ENCODE measurements at places on chromosomes 6 and 20.
A peak's percentile ranks its signal among the peaks of the same experiment; 100 is the strongest.

GRCh38 chr6:126204598-126204997, 135.3 kb upstream of the CENPW start:
- DNase-seq: no peak

DNA sequence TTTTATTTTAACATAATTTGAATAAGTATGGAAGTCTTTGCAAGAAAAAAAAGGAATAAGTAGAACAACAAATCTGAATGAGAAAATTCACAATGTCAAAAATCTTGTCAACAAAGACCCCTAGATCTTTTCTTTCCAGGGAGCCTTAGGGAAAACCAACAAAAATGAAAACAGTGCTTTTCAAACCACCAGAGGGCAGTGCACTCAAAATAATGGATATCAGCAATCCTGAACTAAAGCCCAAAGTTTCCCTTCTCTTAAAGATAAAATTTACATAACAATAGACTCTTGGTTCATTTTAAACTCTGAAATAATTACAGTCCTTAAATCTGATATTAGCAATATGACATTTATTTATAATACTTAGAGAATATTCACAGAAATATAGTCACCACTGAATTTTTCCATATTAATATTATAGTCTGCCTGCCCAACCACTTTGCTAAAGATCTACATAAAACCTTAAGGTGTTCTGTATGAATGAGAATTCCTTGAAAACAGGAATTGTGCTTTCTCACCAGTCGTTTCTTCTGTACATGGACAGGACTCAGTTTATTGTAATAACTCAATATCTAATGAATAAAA, 105.3 kb upstream of the BMP5 start:
- no peak for DNase-seq

- DNase-seq: no peak
These were observed 100.8 kb upstream of the GPR6 start for GRCh38 chr6:109877028-109878004.

- DNase-seq: no peak
These were observed 10.9 kb upstream of the CGA start for GRCh38 chr6:87105823-87106222.

- DNase-seq: no peak
These were observed 1211.1 kb upstream of the GJE1 start for GRCh38 chr6:140921366-140922226.

DNA sequence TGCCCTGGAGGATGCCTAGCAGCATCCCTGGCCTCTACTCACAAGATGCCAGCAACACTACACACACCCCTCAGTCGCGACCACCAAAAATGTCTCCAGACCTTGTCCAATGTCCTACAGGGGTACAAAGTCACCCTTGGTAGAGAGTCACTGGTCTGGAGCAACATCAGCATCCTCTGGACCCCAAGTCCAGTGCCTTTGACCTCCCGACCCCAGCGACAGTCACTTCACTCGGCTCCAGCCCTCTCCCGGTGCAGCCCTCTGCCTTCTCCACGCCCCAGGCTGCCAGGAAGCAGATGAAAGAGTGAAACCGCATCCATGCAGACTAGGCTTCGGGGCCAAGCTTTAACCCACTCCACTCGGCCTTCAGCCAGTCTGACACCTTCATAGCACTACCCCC, 92.0 kb upstream of the SRSF6 start:
- DNase-seq: no peak

DNA sequence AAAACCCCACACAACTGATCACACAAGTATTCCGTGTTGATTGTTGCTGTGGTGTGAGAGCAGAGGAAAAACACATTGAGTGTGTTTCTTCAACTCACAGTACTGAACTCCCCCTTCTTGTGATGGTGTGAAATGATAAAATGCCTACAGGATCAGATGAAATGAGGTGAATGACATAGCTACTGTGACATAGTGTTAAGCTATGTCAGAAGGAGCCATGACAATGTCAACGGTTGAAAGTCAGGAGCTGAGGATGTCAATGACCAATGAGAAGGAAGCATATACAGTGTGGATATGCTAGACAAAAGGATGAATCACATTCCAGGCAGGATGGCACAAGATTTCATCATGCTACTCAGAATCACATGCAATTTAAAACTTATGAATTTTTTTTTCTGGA, 38.8 kb downstream of the WASF1 start:
- no peak for DNase-seq

DNA sequence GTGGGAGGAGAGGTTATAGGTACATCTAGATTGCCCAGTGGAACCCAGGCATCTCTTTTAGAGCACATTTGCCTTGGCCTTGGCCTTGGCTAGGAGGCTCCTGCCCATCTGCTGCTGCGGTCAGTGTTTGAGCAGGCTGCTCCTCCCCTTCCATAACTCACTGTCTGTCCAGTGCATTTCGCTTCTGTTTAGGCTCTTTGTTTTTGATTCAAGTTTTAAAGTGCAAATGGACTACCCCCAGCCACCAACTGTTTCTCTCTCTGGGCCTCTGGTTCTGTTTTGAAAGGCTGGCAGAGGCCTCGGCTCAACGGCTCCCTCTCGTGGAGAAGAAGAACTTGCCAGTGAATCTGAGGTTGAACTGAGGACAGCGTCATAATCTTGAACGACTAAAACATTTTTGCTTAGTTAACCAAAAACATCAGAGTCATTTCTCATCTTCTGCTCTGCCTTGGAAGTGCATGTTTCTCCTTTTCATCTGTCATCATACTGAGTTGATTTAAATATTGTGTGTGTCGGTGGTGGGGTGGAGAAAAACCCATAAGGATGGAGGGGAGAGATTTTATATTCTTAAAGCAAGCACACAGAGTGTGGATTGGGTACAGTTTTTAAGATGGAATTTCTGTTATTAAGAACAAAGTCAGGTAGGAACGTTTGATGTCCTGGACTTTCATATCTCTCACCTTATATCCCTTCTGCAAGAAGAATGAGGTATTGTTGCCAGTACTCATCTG, 171.4 kb downstream of the DTNBP1 start:
- DNase-seq: peak; percentile 89

GRCh38 chr6:42331019-42331418, 113.4 kb upstream of the MRPS10 start:
- DNase-seq: no peak

- no peak for DNase-seq
These were observed 48.0 kb upstream of the BHLHE23 start for GRCh38 chr20:63054681-63055240.

DNA sequence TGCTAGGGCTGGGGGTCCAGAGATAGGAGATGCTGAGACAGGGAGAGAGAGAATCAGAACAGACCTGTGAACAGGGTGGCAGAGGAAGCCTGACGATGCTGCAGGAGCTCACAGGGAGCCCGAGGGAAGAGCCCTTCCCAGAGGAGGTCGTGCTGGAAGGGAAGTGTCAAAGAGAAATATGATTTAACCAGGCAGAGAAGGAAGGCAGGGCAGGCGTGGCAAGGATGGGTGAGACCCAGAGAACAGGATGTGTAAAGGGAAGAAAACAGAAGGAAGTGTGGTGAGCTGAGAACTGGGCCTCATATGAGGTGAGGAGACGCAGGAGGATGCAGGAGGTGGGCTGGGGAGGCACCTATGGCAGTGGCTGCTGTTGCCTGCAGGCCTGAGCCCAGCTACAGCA, 105.6 kb downstream of the ZDHHC14 start:
- no peak for DNase-seq

GRCh38 chr20:56755201-56755600, 126.1 kb downstream of the TFAP2C start:
- no peak for DNase-seq

GRCh38 chr6:13156381-13156780, 172.0 kb downstream of the TBC1D7 start:
- no peak for DNase-seq

- no peak for DNase-seq
These were observed 11.5 kb upstream of the DEFB113 start for GRCh38 chr6:49980898-49981297.

- DNase-seq: no peak
These were observed 20.2 kb upstream of the ARFGEF2 start for GRCh38 chr20:48901326-48901725.

DNA sequence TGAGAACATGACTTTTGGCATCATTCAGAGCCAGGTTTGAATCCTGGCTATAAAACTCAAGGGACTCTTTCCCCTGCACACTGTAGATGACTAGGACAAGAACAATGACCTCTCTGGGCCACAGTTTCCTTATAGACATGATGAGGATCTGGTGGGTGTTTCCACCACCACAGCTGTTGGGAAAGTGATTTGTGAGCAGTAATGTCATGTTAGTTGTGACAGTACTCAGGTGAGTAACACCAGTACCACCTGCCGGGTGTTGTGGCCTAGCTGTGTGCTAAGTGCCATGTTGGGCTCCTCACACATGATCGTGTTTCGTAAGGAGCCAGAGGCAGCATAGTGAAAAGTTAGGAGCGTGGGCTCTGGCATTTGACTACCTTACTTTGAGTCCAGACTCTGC, 24.1 kb downstream of the HM13 start:
- DNase-seq: no peak

DNA sequence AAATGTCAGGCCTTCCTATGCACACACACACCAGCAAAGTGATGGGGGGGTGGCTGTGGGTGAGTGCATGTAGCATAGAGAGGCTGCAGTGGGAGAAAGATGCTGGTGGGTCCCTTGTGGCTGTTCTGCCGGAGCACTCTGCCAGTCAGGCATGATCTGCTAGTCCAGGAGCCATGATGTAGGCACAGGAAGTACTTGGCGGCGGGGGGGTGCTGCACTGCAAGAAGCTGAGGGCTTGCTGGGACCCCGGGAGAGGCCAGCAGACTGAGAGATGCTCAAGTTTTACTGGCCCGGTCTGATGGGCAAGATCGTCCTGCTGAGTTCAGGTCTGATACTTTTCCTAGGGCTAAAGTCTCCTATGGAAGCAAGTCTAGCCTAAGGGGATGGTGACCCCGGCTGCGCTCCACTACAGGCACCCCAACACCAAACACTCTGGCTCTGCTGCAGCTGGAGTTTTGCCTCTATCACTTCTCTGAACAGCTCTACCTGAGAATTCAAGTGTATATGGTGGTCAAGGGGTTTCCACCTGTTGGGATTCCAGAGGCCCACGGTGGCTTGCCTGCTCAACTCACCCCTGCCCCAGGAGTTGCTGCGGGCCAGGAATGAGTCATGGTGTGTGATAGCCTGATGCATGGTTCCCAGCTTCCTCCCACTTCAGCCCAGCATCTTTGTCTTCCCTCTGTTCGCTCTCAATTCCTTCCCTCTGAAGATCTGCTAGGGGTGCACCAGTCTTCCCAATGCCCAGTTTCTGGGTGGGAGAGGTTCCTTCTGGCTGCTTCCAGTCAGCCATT, 971.8 kb upstream of the ADGRB3 start:
- no peak for DNase-seq

GRCh38 chr6:119627908-119628669, 278.5 kb upstream of the MAN1A1 start:
- no peak for DNase-seq

DNA sequence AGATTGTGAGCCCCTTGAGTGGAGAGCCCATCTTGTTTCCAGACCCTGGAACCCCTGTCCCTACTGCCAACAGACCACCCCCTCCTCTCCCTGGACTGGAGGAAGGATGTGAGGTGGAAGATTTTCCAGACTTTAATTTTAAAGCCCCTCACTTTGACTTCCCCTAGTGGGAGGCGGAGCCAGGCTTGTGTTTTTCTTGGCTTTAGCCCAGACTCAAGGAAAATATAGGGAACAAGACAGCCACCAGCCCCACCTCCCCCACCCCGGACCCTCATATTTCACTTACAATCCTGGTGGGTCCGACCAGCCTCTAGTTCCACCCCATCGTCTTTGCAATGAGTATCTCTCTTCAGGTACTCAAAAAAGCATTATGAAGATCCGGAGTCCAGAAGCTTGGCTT, 40.8 kb downstream of the NCR2 start:
- DNase-seq: no peak

- DNase-seq: no peak
These were observed 76.0 kb upstream of the TOX2 start for GRCh38 chr20:43838703-43839060.

DNA sequence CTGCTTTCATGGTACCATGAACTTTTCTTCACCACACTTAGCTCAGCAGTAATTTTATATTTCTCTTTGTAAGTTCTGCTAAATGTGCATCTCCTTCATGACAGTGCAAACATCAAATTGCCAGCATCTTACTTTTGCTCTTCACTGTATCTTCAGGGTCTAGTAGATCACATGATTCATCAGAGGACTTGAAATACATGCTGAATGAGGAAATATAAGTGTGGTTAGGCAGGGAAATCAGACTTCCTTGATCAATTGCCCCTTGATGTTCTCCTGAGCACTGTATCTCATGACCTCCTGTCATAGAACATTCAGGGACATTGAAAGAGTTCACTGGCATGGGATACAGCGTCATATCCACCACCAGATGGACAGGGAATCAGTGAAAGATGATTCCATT, 25.3 kb upstream of the POLR1H start:
- DNase-seq: no peak

DNA sequence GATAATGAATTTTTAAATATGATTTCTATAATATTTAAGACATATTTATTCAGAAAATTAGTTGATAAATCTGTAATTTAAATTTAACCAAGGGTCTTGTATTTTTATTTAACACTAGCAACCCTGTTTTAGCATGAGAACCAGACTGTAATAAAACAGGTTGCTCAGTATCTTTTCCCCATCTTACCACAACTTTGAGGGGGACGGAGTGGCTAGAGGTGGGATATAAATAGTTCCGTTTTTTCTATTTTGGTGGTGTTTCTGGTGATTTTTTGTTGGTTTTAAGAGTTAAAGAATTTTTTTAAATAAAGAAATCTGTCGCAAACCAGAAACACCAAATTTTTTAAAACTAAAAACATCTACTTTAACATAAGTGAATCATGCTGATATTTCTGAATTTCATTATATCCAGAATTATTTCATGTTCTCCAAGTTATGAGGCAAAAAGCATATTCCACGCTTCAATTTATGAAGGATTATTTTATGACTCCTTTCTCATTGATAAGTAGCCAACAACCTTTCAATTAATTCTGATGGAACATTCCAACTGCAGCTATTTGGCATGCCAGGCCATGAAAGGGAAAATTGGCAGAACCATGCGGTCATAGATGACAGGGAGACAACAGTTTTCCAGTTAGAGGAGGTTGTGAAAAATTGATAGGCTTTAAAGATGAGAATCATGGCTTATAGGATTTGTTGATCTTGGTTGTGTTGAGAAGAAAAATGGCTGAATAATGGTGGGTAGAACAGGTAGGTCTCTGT, 151.9 kb upstream of the CARMIL1 start:
- no peak for DNase-seq

- peak; percentile 16 for DNase-seq
These were observed 29.1 kb upstream of the LMBRD1 start for GRCh38 chr6:69825904-69826303.

DNA sequence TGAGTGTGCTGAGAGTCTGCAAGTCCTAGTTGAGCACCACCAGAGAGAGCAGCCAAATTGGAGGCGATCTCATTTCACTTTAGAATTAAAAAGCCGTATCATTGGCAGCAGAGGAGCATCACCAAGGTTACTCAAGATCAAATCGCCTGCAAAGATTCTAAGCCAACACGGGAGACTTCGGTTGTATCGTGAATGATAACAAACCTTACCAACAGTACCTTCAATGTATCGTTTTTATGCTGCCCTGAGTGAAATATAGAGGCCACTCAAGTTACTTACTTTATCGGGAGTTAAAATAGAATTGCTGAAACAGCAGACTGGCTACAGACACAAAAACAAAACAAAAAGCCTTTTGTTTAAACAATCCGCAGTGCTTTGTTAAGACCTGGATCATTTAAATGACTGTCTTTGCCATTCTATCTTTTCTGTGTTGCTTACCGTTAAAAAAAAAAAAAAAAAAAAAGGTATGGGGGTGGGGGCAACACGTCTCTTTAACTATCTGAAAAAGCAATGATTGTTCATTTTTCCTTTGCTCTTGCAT, 14.2 kb downstream of the NHSL1 start:
- DNase-seq: no peak

GRCh38 chr20:50580016-50580747, 70.0 kb downstream of the PTPN1 start:
- DNase-seq: peak; percentile 64

GRCh38 chr6:28490205-28490890, 25.2 kb downstream of the GPX6 start:
- DNase-seq: no peak

Measured in stomach (tissue), 19 donors.